ENCODE measurements at places on chromosomes 16 and 17.
A peak's percentile ranks its signal among the peaks of the same experiment; 100 is the strongest.

DNA sequence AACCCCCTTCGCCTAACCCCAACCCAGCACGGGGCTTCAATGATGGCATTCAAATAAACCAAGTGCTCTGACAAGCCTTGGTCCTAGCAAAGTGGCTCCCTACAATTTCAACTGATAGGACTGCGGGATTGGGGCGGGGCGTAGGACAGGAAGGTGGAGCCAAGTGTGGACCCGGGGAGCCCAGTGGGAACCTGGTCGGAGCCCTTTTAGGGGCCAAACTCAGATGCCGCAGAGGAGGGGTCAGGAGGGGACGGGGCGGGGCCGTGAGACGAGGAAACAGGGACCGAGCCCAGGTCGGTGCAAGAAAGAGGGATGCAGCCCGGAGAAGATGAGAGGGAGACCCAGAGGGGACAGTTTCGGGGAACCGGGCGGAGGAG, 13.2 kb upstream of the CDIPT start:
- DNase-seq: no peak

DNA sequence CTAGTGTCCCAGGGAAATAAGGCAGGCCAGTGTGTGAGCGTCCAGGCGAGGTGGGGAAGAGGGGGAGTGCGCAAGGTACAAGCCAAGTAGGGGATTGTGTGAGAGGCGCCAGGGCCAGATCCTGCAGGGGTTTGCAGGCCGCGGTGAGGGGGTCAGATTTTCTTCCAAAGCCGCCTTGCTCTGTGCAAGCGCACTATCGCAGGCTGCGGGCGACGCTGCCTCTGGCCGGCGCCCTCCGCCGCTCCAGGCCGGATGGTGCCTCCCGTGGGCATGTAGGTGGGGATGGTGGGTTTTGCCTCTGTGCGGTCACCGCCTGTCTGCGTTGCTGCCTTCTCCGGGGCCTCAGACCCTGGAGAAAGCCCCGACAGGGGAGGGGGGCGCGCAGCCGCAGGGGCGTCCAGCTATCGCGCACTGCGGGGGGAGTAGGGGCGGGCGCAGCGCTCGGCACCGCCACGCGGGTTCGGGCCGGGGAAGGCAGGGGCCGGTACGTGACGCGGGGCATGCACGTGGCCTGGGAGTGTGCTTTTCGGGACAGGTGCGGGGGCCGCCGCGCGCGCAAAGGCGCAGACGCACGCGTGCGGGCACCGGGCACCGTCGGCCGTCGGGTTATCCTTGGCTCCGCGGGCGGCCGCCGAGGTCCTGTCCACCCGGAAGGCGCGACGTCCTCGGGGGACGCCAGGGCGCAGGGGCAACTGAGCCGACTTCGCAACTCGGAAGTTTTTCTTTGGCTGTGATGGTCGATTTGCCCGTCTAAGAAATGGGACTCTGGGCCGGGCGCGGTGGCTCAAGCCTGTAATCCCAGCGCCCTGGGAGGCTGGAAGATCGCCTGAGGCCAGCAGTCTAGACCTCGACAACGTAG, 1.1 kb upstream of the HAPSTR1 start:
- DNase-seq: peak; percentile 52

DNA sequence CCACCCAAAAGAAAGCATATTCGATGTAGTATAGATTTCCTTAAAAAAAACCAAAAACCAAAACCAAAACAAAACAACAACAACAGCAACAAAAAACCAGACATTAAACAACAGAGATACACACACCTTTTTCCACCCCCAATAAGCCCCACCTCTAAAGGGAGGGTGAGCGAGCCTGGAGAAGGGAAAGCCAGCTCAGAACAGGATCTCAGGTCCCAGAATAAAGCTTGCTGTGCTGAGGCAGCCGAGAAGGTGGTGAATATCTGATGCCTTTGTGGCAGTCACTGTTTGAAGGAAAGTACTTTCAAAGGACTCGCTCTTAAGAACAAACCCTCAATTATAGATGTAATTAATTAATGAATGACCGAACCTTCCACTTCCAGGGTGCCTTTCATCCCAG, 470 bp downstream of the KRT23 start:
- DNase-seq: no peak

- DNase-seq: no peak
Observed at GRCh38 chr17:76686538-76687297, 24.0 kb downstream of the MXRA7 start.

- DNase-seq: no peak
Observed at GRCh38 chr17:61519754-61520440, 67.7 kb downstream of the TBX4 start.

DNA sequence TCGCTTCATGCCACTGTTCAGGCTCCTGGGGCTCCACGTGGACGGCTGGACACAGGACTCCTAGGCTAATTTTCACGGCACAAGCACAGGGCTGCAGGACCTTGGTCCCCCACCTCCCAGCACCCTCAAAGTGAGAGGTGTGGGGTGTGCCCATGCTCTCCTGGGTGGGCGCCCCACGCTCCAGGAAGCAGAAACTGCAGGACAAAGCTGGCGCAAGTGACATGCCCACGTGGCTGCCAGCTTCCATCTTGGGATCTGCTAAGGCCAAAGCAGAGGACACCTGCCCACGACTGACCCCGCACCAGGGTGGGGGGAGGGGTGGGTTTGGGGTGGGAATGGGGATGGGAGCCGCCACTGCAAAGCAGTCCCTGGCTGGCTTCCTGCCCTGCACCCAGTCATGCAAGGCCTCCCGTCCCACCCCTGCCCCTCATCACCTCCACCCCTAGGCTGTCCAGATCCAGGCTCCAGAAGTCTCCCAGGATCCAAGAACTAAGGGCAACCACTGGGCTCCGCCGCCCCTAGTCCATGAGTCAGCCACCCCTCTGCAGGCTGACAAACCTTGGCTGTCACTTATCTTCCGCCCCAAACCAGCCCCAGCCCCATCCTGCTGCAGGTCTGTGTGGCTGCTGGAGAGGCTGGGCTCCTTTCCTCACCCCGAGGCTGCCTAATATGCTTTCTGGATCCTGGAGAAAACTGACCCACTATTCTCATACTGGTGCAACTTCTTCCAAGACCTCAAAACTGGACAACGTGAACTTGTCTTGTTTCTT, 11.1 kb downstream of the USP6 start:
- no peak for DNase-seq
